HTR-8/SVneo (cell line): ENCODE measurements at places on chromosomes 16 and 17.

DNA sequence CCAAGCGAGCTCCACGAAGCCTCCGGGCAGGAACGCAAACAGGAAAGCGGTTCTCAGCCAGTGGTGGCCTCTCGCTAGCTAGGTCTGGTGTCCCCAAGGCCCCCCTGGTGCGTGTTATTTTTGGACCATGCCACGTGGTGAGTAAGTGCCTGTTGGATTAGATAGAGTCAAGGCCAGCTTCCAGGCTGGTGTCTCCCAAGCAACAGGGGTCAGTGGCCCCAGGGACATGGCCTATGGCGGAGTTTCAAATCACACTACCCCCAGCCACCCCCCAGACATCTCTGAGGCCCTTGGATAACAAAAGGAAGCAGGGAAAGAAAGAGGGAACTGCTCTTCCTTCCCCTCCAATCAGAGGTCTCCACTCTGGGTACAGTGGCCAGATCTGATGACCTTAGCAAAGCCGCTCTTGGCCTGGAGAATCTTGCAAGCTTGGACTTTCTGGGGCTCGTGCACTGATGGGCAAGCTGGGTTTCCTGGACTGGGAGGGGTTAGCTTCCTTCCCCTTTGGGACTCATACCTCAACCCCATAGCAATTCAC is 58.2 kb downstream of the MAF start:
- no peak for DNase-seq

DNA sequence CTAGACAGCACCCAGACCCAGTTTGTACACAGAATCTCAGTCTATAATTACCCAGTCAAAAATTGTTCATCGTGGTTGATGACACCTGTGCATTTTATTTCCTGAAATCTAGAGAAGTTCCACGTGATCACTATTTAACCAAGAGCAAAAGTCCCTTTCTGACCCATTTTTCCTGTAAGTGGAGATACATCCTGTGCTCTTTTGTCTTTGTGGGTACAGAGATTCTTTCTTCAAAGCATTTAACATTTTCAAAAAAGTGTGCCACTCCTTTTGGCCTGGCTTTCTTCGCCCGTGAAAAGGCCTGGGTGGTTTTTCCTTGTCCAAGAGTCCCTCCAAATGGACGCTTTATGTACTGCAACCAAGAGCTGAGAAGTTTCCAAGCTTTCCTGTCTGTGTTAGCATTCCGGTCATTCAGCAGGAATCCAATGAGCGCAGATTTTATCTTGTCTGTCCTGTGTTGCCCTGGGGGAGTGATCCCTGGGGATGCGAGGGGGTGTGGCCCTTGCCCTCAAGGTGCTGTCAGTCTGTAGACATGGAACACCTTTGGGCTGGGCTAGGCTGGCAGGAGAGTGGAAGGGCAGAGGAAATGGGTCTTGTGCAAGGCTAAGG is 161.1 kb upstream of the CACNG5 start:
- peak; percentile 80 for DNase-seq

DNA sequence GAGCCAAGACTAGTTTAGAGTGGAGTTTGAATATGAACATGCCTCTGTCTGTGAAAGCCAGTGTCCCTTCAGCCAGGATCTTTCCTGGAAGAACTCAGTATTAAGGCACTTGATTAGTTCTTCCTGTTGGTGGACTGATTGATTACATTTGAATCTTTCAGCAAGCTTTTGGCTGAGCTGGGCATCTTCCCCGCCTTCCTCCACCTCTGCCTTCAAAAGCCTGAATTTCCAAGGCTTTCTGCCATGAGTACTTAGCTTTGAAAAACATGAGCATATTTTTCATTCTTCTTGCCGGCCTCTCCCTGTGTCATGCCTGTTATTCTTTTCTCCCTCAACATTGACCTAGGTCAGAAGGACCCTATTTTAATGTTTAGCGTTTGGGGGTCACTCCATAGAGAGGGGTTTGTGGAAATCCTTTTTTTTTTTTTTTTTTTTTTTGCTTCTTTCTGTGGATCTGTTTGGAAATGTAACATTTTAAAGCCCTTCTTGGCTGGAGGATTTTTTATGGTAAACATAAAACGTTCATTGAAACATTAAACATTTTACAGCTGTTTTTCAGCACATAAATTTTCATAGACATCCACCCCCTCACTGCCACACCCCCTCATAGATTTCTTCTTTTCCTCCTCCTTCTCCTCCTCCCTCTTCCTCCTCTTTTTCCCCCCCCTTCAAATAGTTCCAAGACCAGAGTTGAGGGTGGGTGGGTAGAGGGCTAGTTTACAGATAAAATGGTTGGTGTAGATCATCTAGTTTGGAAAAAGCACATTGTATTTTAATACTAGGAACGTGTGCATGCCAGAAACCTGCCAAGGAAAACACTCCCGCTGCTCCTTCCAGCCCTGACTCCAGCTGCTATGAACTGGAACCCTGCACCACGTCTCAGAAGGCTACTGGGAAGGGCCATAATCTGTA is 645.9 kb downstream of the WWOX start:
- DNase-seq = no peak

- no peak for DNase-seq
These were observed 12.2 kb downstream of the PLK1 start for GRCh38 chr16:23690771-23691482.

GRCh38 chr17:81713556-81714411 is 1.7 kb downstream of the SLC25A10 start:
- DNase-seq = no peak

DNA sequence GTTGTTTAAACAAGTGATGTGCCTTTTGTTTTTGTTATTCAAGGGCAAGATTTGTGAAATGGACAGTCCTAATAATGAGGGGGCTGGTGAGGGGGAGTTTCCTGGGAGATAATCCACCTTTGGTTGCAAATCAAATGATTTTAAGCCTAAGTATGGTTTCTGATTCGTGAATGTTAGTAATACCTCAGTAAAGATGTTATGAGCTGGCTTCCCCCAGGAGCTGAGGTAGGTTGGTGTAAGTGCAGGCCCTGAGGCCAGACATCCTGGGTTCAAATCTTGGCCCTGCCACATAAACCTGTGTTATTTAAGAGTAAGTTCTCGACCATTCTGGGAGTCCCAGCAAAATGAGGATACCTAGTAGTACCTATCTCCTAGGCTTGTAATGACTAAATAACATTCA is 1.5 kb downstream of the SNX29 start:
- DNase-seq = no peak

DNA sequence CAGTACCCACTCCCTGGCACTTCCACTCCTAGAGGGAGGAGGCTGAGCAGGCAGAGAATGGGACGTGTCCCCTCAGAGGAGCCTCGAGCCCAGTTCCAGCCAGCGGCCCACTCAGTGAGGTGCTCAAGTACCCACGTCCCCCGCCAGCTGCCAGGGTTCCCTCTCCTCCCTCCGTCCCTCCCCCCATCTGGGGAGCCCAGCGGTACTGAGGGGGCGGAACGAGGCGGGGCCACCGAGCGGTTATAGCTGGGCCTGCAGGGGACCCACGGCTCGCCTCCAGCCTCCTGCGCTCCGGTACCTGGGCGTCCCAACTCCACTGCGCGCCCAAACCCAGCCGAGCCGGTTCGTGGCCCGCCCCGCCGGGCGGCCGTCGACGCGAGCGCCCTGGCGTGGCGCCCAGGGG is at the start of gene NPW:
Gene NPW (plus strand): TSS at position 268 of the 403 bp plus-strand sequence.
- DNase-seq = no peak

GRCh38 chr17:34619687-34620217 is 40.4 kb downstream of the TMEM132E start:
- DNase-seq = no peak

DNA sequence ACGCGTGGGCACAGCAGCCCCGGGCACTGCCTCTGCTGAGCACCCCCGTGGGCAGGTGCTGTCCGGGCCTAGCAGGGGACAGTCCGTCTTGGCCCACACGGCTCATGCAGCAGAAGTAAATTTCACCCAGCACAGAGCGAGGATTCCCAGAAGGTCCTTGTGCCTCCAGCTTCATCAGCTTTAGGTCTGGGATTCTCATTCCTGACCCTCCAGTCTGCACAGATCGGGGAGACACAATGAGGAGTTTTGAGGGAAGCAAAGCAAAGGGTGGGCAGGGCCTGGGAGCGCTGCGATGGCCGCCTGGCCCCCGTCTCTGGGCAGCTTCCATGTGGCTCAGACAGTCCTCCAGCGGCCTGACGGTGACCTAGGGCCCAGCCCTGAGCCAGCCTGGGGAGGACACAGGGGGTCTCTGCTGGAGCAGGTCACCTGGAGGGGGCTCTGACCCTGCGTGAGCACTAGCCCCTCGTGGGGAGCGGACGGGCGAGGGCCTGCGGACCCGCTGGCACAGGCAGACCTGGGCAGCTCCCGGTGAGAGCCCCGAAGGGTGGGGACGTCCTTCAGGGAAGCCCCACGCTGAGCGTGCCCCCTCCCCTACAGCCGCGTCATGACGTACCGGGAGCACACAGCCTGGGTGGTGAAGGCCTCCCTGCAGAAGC is 30.7 kb upstream of the CHMP6 start:
- DNase-seq = no peak

DNA sequence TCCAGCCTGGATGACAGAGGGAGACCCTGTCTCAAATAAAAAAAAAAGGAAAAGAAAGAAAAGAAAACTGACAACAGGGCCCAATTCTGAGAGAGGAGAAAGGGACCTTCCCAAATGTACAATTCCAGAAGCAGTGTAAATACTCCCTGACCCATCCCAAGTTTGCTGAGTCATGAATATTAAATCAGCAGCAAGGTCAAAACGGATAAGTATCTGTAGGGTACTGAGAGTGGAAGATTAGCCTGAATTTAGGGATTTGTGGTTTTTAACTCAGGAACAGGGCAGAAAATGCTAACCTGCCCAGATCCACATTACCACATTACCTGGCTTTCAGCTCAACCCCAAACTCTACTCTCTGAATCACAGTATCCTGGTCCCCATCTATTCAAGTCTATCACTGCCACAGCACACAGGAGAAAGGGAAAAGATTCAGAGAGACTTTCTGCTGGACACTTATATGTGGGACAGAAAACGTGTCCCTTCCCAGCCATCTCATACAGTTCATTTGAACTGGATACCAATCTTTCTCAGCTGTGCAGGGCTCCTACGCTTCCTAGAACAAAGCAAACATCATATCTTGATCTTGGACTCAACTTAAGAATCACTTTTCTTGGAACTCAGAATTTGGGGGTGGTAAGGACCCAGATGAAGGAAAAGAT is 2.9 kb downstream of the FXR2 start:
- DNase-seq = no peak

DNA sequence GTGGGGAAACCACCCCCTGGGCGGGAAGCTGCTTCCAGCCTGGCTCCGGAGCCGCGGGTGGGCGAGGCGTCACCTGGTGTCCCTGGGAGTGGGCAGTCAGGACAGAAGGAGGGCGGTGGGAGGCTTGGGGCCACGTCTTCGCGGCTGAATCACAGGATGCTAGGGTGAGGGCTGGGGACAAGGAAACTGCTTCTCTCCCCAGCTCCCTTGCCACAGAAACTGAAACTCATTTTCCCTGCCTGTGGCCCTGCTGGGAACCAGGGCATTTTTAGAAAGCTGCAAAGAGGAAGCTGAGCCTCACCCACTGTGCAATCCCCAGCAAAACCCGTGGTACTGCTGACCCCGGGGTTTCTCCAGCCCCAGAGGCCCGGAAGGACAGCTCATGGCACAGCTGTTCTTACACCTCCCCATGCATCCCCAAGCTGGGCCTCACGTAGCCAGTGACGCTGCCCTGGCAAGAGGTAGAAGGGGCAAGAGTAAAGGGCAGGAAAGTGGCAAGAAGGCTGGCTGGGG is 8.2 kb downstream of the RHBDF2 start:
- peak; percentile 69 for DNase-seq

GRCh38 chr17:55168958-55169687 is 95.6 kb upstream of the HLF start:
- no peak for DNase-seq

DNA sequence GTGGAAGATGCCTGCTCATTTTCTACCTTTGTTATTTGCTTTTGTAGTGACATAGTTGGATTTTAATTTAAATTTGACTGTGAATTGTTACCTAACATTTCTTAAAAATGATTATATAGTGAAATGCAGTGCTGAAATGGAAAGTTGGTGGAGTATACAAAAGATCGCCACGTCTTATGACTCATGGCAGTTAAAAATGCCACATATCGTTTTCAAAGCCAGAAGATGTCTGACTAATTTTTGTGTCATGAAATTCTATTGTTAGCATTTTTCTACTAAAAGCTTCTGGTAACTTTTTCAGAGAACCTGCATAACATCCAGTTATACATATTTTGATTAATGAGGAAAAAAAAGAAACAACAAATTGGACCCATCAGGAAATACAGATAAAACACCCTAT is 20.6 kb downstream of the MAP2K4 start:
- peak; percentile 33 for DNase-seq

GRCh38 chr17:73269791-73270190 is 8.1 kb upstream of the CPSF4L start:
- no peak for DNase-seq

DNA sequence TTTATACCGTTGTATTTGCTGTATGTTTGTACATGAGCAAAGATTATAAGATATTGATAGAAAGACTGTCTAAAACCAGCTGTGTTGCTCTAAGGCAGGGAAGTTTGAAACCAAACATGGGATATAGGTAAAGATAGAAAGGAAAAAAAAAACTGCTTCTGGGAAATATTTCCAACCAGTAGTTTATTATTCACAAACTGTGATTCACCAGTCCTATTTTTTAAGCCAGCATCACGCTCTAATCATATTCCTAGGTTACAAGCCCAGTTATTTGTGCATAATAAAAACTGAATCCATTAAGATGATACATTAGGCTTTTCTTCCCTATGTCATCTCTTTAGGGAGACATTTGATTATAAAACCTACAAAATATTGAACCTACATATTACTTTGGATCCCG is 4.0 kb downstream of the ERN1 start:
- no peak for DNase-seq

GRCh38 chr16:30418350-30419181 is 11.2 kb downstream of the ZNF771 start:
- DNase-seq = no peak

DNA sequence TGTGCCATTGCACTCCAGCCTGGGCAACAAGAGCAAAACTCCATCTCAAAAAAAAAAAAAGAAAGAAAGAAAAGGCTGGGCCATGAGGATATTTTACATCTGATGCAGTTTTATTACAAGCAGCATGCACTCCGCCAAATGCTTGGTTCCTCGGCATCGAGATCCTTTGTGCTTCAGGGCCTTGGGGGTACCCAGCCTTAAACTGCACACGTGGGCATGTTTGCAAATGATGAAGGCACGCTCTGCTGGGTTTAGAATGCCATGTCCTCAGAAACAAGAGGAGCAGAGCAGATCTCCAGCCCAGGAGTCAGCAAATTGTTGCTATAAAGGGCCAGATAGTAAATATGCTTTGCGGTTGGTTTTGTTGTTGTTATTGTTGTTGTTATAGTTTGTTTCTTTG is 153.2 kb downstream of the KATNIP start:
- no peak for DNase-seq

- no peak for DNase-seq
These were observed 52.3 kb downstream of the CCDC182 start for GRCh38 chr17:57692770-57693169.

- DNase-seq = no peak
These were observed 11.5 kb downstream of the ZNF597 start for GRCh38 chr16:3431779-3432219.

- peak; percentile 89 for DNase-seq
These were observed 52.5 kb downstream of the TBX4 start for GRCh38 chr17:61504697-61505096.

- DNase-seq = no peak
These were observed 2.7 kb upstream of the GIP start for GRCh38 chr17:48970865-48971687.
